NCI-H1105 treated with DMSO at 0.1 percent for 48 hours (cell line): ENCODE measurements at places on chromosomes 7 and 10.
A peak's percentile ranks its signal among the peaks of the same experiment; 100 is the strongest.

- DNase-seq, result peak; percentile 82
These were observed at the start of gene SP8 for GRCh38 chr7:20786779-20787659. TSS of gene SP8 (minus strand) at chr7:20786886. CDS start at chr7:20786798, 88 bp downstream.

- DNase-seq, result no peak
These were observed 199.5 kb upstream of the TMEM196 start for GRCh38 chr7:19972876-19973275.

GRCh38 chr10:42866115-42866995 is 83.8 kb downstream of the BMS1 start:
- peak; percentile 11 for DNase-seq

- no peak for DNase-seq
These were observed 123.9 kb upstream of the PPIF start for GRCh38 chr10:79223091-79224048.

GRCh38 chr10:5040781-5041470 is 37.3 kb upstream of the AKR1C2 start:
- DNase-seq, result no peak

GRCh38 chr7:125020801-125021200 is 91.2 kb upstream of the POT1 start:
- DNase-seq, result no peak

DNA sequence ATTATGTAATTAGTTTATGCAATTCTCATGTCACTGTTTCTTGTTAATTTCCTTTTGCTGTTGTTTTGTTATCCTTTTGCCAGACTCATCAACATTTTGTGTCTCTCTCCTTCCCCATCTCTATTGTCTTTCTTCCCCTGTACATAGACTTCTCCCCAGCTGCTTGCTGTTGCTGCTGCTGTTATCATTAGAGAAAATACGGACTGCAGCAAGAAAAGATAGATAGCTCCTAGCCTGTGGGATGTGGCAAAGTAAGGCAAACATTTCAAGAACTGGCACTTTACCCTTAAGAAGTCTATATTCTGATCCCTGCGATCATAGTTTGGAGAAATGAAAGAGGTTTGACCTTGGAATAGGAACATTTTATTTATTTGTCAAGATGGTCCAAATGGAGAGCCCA is 162.2 kb downstream of the AOAH start:
- DNase-seq, result no peak

- no peak for DNase-seq
These were observed 3.5 kb upstream of the PFKFB3 start for GRCh38 chr10:6199131-6199733.
